ENCODE measurements at places on chromosomes 7 and 10. TPM values are rescaled to one million over a fixed set of nuclear protein-coding genes. Genes with fewer than 3 reads are reported as not detected.

Gene C7orf33
- not detected for polyA plus RNA-seq

Gene SPDYE2
- polyA plus RNA-seq: 8.5 TPM

Gene CADPS2
- polyA plus RNA-seq: 12.2 TPM

Gene EPO
- 0.46 TPM for polyA plus RNA-seq

Gene TUBAL3
- not detected for polyA plus RNA-seq

Gene CCL26
- polyA plus RNA-seq: not detected

Gene COPG2
- polyA plus RNA-seq: 8.8 TPM

Gene PPP1R17
- polyA plus RNA-seq: 1.7 TPM

Gene ACTR3C
- 2.4 TPM for polyA plus RNA-seq

Gene CTTNBP2
- 30.0 TPM for polyA plus RNA-seq

Gene CLDN3
- polyA plus RNA-seq: 11.2 TPM

Gene HOXA13
- not detected for polyA plus RNA-seq

Gene PPP2R2D
- 45.0 TPM for polyA plus RNA-seq

Gene LBX1
- polyA plus RNA-seq: not detected

Gene OR2A5
- polyA plus RNA-seq: not detected

Gene AUTS2
- polyA plus RNA-seq: 50.1 TPM

Gene HOXA6
- polyA plus RNA-seq: not detected

Gene EMX2
- not detected for polyA plus RNA-seq

Gene FGFR2
- polyA plus RNA-seq: 47.5 TPM
